ENCODE measurements at places on chromosomes 7 and 10. TPM values are rescaled to one million over a fixed set of nuclear protein-coding genes. Genes with fewer than 3 reads are reported as not detected.

GRCh38 chr10:11951695-11952094, 90.9 kb downstream of the UPF2 start:
- H3K36me3 ChIP-seq: peaks cover 27% of the 10 kb centered on the region
- no peaks in the 10 kb centered on the region for H3K27me3 ChIP-seq
- H3K4me3 ChIP-seq: no peak overlapping the region
- DNase-seq: no peak
- no peak overlapping the region for H3K27ac ChIP-seq

- H3K36me3 ChIP-seq: no peaks in the 10 kb centered on the region
- no peaks in the 10 kb centered on the region for H3K4me1 ChIP-seq
- H3K4me3 ChIP-seq: no peak overlapping the region
- no peak overlapping the region for H3K27ac ChIP-seq
- H3K27me3 ChIP-seq: no peaks in the 10 kb centered on the region
- DNase-seq: no peak
Observed at GRCh38 chr10:124324451-124324850, 94.3 kb downstream of the OAT start.

The NEUROD6 gene
- total RNA-seq: not detected

The PTPN20 gene
- total RNA-seq: not detected

The WDR86 gene
- total RNA-seq: not detected
